ENCODE measurements at places on chromosomes 5 and 9.

GRCh38 chr5:84379749-84380148, 4.9 kb downstream of the EDIL3 start:
- DNase-seq: no peak

DNA sequence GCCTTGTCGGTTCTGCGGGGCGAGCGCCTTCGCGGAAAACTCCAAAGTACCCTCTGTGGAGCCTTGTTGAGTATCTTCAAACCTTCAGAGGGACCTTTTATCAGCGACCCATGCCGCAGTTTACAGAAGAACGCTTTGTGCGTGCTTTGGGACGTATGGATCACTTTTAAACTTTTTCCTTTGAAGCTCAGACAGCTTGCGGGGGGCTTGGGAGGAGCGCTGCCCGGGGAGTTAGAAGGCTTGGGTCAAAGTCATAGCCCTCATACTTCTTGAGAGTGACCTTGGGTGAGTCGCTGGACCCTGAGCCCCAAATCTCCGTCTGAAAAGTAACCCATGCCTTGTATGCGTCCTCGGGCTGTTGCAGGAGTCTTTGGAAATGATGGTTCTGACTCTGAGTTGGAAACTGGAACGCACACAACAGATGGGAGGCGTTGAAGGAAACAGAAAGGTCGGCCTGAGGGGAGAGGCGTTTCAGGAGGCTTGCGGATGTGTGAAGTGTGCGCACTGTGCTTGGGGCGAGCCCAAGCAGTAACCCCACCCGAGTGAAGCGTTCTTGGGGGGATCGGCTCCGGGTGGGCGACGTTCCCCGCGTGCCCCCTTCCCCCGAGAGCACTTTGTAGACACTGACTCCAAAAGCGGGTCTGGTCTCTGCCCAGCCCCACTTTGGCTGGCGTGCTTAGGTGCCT, 661 bp upstream of the SLC25A51 start:
- DNase-seq: no peak

DNA sequence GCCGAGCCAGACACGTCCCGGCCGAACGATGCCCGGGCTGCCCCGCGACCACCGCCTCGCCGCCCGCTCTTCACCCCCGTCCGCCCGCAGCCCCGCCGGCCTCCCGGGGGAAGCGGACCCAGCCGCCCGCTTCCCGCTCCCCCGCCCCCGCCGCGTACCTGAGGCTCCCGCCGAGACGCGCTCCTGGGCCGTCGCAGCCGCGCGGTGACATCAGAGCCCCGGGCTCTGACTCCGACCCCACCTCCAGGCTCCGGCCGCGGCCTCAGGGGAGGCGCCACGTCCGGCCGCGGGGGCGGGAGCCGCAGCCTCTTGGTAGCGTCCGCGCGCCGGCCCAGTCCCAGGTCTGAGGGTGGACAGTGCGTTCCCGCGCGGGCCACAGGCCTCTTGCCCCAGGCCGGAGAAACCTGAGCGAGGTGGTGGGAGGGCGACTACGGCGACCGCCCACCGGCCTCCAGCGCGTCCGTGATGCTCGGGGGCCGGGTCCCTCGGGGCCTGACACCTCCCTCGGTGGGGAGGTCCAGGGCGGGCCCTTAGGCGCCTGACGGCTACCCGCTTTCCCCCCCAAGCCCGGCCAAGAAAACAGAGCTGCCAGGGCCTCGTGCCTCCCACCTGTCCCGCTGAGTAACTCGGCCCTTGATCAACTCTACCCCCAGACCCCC, at the start of gene SHROOM1:
TSS of gene SHROOM1 (minus strand) at position 212 of the 659 bp plus-strand sequence. CDS start 4,507 bp downstream, outside the sequence.
- no peak for DNase-seq

GRCh38 chr5:83590966-83591365, 119.4 kb downstream of the VCAN start:
- DNase-seq: no peak

GRCh38 chr5:94485067-94485466, 133.3 kb downstream of the KIAA0825 start:
- DNase-seq: no peak

- DNase-seq: no peak
These were observed 9.3 kb upstream of the MYOT start for GRCh38 chr5:137858223-137858916.

DNA sequence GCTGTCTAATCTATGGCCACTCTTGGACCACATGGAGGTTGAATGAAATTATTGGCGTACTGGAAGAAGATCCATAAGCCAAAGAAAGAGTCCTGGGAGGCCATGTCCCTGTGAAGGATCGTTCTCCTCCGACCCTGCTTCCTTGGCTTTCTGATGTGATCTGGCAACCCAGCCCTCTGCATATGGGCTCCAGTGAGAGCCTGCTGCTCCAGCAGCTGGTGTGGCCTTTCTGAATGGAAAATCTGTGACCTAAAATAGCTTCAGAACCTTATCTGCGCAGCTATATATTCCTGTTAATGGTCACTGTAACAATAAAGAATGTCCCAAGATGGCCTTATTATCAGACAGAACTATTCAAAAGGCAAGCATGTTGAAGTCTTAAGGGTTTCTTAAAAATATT, 40.2 kb upstream of the PHF2 start:
- DNase-seq: no peak

GRCh38 chr9:2523591-2523990, 98.0 kb upstream of the VLDLR start:
- no peak for DNase-seq

DNA sequence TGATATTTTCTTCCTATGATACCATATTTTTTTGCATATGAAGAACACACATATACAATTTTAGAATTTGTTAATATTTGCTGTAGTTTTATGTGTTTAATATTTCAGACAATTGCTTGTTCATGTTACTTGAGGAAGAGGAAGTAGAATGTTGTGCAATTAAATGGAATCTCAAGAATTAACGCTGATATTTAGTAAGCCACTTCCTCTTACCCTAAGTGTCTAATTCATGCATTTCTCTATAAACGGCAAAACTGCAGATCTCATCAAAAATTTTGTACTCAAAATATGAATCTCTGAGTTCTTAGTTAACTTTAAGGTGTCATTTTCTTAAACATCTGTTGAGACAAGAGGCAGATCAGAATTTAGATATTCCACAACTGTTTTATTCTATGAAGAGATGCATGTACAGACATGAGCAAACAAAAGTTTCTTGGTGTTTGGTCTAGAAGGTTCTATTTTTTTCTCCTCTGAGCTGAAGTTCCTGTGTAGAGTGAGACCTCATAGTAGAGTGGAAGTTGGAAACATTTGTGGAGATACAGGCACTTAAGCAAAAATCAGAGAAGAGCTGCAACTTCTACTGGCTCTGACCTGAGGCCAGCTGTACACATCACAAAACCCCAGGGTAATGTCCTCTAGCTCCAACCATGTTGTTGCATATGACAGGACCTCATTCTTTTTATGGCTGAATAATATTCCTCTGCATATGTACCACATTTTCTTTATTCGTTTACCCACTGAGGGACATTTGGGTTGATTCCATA, 16.6 kb upstream of the TGFBI start:
- no peak for DNase-seq

GRCh38 chr5:76660360-76660759, 37.2 kb upstream of the F2RL2 start:
- no peak for DNase-seq

GRCh38 chr9:98805506-98806272, 1.8 kb upstream of the GALNT12 start:
- DNase-seq: peak; percentile 85

- no peak for DNase-seq
These were observed 85.7 kb downstream of the GRAMD2B start for GRCh38 chr5:126508962-126509279.

GRCh38 chr5:180390441-180391190, 37.5 kb upstream of the GFPT2 start:
- no peak for DNase-seq

GRCh38 chr9:6838158-6838557, 80.4 kb downstream of the KDM4C start:
- DNase-seq: no peak

GRCh38 chr5:66621736-66622135, 25.5 kb downstream of the MAST4 start:
- DNase-seq: no peak

DNA sequence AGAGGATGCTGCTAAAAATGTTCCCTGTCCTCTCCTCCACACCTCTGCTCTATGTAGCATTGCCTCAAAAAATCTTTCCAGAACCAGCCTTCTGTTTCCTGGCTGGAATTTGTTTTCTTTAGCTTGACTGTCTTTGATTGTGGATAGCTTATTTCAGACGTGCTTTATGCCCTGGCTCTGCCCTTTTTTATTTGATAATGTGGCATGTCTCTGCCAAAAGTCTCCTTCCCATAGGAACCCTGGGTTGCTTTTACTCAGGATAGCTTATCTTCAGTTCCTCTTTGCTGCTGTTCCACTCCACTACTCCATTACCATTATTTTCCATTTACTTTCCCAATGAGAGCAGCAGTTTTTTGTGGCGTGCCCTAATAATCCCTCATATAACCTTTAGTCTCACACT, 885 bp upstream of the TMEM252 start:
- DNase-seq: no peak

DNA sequence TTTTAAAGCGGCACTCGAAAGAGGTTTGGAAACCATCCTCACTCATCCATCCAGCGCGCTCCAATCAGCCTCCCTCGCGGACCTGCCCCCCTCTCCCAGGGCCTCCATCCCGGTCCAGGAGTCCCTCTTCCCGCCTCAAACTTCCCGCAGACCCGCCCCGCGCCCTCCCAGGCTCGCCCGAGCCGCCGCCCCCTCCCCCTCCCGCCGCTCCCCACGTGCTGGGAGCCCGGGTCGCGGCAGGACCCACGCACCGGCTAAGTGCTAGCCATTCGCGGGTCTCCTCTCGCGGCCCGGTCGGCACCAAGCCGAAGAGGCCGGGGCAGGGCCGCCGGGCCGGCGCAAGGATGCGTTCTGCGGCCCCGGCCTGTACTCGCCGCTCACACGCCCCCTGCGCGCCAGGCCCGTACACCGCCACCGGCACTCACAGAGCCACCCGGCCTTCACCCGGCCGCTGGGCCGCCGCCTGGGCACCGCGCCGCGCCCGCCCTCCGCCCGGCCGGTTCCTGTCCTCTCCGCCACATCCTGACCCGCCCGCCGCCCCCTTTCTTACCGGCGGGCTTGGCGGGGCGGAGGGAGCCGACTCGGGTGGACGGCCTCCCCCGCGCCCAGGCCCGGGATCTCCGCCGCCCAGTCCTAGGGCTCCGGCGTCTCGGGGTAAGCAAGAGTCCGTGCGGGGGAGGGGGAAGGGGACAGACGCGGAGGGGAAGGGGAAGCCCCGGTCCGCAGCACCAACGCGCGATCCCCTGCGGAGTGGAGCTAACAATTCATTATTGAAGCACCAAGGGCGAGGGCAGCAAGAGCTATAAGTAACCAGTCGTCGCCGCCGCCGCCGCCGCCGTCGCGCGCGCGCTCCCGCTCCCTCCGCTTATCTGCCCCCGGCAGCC, 576 bp downstream of the CHD1 start:
- DNase-seq: no peak

DNA sequence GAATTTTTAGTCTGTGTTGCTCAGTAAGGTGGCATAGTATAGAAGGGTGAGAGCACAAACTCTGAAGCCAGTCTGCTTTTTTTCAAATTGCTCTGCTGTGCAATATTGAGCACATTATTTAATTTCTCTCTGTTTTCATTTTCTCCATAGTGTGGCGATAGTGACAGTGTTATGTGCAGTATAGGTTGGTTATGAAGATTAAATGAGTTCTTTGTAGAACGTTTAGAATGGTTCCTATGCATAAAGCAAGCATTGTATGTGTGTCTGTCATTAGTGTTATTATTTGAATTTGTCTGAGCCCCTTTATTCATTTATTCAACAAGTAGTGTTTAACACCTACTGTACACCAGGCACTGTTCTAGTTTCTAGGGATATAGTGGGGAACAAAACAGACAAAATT, 9.2 kb downstream of the PRR16 start:
- no peak for DNase-seq

DNA sequence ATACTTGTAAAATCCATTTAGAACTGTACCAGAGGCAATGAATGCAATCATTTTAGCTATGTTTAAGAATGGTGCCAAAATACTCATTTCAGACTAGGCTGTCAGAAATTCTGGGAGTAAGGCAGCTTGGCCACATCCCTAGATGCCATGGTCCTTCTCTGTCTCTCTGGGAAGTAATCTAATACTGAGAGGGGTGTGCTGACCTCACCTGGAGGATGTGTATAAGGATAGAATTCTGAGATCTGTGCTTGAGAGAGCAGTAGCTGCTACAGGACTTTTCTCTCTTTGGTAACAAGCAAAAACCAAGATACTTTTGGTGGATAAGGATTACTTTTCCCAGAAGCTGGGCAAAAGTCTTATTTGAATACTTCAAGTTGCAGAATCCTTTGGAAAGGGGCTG, 68.1 kb upstream of the MRPS30 start:
- DNase-seq: no peak

DNA sequence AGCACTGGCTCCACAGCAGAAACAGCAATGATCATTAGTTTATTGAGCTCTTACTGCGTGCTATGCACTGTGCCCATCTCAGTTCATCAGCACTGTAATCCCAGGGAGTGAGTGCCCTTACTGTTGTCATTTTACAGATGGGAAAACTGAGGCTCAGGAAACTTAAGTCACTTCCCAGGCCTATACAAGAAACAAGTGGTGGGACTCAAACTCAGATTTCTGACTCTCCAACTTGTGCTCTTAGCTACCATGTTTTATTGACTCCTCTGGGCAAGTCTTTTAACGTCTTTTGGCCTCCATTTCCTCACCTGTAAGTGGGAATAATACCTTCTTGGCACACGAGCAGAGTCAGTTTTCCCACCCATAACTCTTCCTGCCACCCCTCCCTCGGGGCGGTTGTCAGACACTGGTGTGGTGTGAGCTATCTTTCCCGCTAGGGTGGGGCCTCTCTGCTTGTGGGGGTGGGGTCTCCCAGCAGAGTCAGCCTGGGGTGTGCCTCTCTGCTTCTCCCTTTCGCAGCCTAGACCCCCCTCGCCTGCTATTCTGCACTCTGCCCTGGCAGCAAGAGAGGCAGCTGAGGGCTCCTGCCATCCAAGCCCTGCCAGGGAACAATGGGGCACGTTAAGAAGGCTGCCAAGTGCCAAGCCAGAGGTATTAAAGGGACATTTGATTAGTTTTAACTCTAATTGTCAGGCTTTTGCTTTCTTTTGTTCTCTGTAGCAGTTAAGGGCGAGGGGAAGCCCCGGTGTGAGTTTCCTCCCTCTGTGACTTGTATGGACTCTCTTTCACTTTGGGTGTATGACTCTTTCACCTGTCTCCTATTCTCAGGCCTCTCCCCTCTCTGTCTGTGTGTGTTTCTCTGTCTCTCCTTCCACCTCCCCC, 12.1 kb downstream of the GALNT10 start:
- DNase-seq: no peak

- no peak for DNase-seq
These were observed at the start of gene SUSD1 for GRCh38 chr9:112174965-112175795. TSS of gene SUSD1 (minus strand) at chr9:112175297. CDS start at chr9:112175235, 62 bp downstream.

DNA sequence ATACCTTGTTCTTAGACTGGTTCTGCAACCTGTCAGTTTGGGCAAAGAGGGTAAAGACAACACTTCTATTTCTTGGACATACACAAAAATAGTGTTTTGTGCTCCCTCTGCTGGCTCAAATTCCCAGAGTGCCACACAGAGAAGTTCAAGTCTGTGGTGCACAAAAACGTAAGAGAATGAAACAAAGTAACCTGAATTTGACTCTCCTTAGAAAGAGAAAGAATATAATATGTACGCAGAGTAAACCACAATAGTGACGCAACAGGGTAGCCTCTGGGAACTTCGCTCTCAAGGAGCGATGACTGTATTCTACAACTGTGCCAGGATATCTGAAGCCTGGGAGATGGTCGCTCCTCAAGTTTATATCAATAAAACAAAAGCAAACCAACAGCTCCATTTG, 18.5 kb downstream of the DDX31 start:
- no peak for DNase-seq

GRCh38 chr9:76634356-76635054, 129.7 kb upstream of the PCA3 start:
- DNase-seq: peak; percentile 27
